ENCODE measurements at places on chromosomes 12 and 14. TPM values are rescaled to one million over a fixed set of nuclear protein-coding genes. Genes with fewer than 3 reads are reported as not detected.

The ITPK1 gene
- total RNA-seq, result 15.5 TPM

The RPL10L gene
- total RNA-seq, result 0.43 TPM

The TMTC2 gene
- 5.2 TPM for total RNA-seq

The DCN gene
- total RNA-seq, result 125 TPM

The SOX5 gene
- total RNA-seq, result 13.8 TPM

The NAA30 gene
- 16.1 TPM for total RNA-seq

The AQP2 gene
- total RNA-seq, result not detected

The PPP1CC gene
- 139 TPM for total RNA-seq

The OASL gene
- total RNA-seq, result under 0.01 TPM
